ENCODE measurements at places on chromosomes 6 and 20.

- DNase-seq, result no peak
Observed at GRCh38 chr20:50883856-50884255, 47.4 kb downstream of the ADNP start.

- DNase-seq, result no peak
Observed at GRCh38 chr20:1987826-1988225, 6.0 kb downstream of the PDYN start.

GRCh38 chr6:21902628-21903169 lies 309.1 kb downstream of the SOX4 start:
- no peak for DNase-seq

GRCh38 chr6:37556881-37557644 lies 57.4 kb upstream of the CCDC167 start:
- no peak for DNase-seq

DNA sequence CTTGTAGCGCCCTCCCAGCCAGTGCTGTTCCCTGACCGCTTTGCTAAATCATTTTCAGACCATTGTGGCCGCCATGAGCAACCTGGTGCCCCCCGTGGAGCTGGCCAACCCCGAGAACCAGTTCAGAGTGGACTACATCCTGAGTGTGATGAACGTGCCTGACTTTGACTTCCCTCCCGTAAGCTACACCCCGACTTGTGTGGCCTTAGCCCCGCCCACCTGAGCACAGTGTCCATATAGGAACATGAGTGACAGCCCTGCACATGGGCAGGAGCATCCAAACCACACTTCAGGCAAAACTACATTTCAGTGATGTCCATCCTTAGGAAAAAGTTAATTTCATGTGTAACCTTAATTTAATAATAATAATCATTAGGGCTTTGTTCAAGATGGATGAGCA lies 51.1 kb downstream of the GNAS start:
- DNase-seq, result no peak

All from inflammatory macrophage treated with lipopolysaccharide for 4 hours (primary cell).